ENCODE measurements at places on chromosomes 12 and 14.

DNA sequence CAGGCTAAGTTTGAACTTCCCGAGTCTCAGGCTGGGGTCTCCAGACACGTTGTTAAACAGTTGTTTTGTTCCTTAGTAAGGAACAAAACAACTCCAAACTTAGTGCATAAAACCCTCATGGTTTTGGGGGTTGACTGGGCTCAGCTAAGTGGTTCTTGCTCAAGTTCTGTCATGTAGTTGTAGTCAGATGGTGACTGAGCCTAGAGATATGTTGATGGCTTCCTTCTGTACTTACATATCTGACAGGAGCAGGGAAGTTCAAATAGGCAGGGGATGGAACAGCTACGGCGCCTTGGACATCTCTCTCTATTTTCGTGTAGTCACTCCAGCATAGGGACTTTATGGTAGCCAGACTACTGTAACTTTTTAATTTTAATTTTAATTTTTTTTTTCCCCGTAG lies 45.7 kb downstream of the SPATS2 start:
- no peak for DNase-seq

DNA sequence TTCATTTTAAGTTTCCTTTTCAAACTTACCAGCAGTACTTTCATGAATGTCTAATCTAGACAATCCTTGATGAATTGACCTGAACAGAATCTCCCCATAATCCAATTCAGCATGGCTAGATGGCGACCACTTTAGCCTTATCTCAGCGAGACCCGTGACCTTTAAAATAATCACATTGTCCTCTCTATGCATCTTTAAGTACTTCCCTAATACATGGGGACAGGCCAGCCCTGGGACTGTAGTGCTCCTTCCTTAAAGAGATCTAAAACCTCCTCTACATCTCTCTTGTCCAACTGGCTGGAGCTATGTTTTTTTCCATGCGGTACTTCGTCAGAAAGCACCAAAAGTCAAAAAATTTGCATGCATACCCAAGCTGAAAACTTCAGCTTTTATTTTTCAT lies 746.0 kb downstream of the VRK1 start:
- no peak for DNase-seq

DNA sequence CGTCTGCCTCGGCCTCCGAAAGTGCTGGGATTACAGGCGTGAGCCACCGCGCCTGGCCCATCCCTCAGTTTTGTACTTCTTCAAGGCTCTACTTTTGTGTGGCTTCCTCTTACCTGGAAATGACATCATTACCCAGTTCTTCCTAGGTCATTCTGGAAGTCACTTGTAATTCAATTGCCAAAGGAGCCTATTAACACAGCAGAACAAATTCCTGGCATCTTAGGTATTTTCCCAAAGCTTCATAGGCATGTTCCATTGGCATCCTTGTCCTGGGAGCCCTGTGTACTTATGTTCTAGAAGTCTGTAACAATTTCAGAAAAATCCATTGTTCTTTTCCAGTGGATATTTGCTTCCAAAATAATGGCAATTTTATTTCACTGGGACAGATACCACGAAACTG lies 60.6 kb downstream of the DAAM1 start:
- no peak for DNase-seq

DNA sequence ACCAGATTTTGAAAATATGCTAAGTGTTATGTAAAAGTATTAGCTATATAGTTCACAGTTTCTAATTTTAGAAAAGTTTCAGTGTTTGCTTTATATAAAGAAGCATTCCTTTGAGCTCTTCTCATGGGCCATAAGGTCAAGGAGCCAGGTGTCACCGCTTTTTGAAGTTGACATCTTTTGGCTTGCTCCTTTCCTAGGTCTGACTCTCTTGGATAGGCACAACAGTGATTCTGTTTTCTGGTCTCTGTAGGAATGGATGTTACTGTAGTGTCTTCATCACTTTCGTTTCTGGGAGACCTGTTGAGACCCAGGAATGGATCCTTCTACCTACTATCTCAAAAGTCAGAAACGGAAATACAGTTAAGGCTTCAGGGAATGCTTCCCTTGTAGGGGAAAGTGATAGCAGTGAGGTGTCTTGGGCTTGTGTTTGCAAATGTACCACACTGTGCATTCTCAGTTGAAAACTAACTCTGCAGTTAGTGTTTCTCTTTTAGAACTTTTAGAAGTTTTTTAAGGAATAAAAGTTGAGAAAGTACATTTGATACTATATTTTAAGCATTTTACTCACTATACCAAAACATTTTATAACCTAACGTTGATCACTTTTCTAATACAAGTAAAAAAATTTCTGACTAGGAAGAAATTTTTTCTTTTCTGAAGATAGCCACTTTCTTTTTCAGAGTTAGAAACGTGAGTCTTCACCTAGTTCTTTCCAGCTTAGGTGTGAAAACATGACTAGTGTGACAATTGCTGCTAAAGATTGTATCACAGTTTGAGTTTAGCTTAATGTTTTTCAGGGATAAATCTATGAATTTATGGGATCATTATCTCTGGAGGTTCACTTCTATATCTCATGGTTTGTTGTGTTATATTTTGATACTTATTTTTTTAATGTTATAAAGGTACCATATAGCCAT lies 20.8 kb downstream of the VRK1 start:
- no peak for DNase-seq

DNA sequence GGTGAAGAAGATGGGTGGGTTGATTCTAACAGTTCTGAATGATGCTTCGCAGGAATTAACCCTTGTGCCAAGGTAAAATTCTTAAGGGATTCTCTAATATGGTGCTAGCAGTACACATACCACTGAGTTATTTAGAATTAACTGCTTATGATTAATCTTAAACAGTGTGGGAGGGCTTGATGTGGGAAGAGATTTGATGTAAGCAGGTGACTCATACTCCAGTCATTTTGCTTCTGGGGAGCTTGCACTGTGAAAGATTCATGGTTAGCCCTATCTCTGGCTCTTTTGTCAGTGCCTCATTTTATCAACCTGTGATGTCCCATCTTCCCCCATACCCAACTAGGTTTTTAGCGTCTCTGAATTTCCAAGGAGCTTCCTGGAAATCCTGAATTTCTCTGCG lies 83.8 kb downstream of the NRXN3 start:
- no peak for DNase-seq

DNA sequence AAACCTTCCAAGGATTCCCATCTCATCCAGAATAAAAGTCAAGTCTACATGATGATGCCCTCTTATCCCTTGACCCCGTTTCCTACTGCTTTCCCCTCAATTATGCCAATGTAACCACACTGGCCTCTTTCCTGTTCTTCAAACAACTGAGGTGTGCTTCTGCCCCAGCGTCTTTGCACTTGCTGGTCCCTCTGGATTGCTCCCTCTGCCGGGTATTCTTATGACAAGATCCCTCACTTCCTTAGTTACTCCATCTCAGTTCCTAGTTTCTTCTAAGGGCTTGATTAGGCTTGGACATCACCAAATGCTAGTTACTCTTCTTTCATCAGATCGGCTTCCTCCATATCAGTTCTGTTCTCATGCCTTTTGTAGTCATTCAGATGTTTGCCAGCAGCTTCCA lies 32.7 kb upstream of the PELI2 start:
- DNase-seq, result no peak

GRCh38 chr14:59275668-59276067 lies 87.2 kb downstream of the DAAM1 start:
- no peak for DNase-seq

GRCh38 chr14:58191763-58192601 lies 8.0 kb upstream of the ACTR10 start:
- no peak for DNase-seq

GRCh38 chr12:46362895-46363581 lies 9.5 kb downstream of the SLC38A2 start:
- DNase-seq, result no peak

- DNase-seq, result no peak
Measured at GRCh38 chr12:38163442-38163801, 153.2 kb upstream of the ALG10B start.

DNA sequence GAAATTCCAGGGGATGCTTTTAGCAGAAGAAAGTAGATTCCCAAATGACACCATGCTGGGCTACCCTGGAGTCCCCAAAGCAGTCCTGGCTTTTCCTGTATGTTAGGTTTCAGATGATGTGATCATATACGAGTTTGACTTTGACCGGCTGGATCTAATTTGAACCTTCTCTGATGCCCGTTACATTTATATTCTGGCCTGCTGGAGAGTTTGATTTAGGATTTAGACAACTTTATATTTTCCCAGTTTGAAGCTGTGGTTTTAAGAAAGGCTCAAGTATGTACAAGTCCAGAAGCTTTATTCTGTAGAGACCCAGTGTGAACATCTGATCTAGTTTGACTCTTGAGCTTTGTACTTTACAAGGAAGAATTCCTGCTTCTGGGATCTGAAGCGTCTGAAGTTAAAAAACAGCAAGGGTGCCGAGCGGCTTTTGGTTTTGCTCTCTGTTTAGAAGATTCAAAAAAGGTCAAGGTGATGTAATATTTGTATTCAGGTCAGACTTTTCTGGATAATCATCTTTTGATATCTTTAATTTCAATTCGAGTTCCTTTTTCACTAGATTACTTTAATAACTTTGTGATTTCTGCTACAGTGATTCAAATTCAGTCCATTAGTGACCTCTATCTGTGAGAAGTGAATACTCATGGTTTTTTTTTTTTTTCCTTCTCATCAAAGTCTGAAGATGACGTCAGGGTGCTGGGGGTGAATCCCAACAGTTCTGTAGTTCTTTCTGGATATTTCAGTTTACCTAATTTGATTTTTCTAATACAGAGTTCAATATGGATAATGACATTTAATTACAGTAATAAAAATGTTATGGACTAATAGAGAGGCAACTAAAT lies 6.3 kb downstream of the FLRT2 start:
- no peak for DNase-seq

DNA sequence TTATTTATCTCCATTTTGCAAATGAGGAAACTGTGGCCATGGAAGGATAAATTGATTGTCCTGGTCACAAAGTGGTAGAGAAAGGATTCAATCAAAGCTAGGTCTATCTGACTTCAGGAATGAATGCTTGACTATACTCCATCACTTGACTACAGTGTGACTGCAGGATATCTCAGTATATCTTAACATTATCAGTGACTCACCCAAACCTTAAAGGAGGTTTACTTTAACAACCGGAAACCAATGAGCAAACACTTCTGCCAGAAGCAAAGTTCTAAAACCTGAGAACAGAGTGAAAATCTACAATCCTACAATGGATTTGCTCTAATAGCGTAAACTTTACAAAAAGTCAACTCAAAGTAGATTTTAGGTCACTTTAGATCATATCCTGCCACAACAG lies 277.0 kb downstream of the CEP128 start:
- no peak for DNase-seq

DNA sequence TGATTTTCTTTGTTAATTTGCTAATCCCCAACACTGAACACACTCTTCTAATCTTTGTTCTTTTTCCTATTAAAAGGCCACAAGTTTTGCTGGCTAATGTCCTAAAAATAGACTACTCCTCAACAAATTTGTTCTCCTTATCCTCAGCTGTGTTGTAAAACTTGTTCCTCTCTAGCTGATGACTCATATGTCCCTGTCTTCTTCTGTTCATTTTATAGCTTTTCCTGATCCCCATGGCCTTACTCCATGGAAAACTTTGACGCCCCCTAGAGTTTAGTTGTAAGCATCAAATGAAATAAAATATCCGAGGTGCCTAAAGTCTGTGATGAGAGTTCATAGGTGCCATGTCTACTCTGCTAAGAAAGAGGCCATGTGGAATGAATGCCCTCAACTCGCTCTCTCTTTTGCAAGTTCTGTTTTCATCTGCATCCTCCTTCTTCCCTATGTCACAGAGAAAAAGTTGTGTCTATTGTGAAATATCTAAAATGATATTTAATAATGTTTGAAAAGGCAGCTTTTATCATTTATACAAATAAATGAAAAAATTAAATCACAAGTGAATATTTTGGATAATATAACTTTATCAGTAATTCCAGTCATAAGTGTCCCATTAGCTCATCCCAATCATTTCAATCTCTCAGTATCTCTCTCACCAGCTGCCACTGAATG lies 237.9 kb downstream of the IPO8 start:
- DNase-seq, result peak; percentile 32

- DNase-seq, result peak; percentile 81
Measured at GRCh38 chr12:52884526-52885293, 20.2 kb downstream of the KRT8 start.

DNA sequence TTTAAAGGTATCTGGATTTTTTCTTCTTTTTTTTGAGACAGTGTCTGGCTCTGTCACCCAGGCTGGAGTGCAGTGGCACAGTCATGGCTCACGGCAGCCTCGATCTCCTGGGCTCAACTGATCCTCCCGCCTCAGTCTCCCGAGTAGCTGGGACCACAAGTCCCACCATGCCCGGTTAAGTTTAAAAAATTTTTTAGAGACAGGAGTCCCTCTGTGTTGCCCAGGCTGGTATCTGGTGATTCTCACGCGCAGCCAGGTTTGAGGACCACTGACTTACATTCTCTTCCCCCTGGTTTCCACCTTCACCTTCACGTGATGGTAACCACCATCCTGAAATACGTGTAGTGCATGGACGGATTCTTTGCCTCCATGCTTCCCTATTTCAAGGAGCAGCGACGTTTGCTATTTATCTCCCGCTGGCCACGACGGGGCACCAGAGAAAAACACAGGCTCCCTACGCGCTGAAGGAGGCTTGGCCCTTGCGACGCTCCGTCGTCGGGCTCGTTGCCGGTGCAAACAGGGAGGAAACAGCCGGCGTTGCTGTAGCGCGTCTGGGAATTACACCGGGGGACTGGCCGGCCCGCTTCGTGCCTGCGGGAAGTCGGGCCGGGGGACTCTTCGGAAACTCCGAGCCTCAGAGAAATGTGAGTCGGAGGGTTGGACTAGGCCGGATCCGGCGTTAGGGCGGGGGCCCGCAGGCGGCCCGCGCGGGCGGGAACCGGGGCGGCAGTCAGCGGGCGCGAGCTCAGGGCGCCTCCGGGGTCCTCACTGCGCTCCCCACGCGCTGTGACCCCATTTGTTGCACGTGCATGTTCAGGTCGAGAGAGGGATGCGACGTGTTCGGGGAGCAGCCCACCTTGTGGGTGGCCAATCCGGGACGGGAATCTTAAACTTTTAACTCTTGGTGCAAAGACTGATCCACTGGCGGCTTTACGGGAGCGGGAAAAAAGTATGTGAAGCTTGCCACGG lies at the start of gene TCHP:
TCHP (plus strand) TSS at position 492 of the 969 bp plus-strand sequence. CDS start 2,753 bp downstream, outside the sequence.
- peak; percentile 76 for DNase-seq

GRCh38 chr12:113983777-113984448 lies 17.8 kb upstream of the RBM19 start:
- no peak for DNase-seq

DNA sequence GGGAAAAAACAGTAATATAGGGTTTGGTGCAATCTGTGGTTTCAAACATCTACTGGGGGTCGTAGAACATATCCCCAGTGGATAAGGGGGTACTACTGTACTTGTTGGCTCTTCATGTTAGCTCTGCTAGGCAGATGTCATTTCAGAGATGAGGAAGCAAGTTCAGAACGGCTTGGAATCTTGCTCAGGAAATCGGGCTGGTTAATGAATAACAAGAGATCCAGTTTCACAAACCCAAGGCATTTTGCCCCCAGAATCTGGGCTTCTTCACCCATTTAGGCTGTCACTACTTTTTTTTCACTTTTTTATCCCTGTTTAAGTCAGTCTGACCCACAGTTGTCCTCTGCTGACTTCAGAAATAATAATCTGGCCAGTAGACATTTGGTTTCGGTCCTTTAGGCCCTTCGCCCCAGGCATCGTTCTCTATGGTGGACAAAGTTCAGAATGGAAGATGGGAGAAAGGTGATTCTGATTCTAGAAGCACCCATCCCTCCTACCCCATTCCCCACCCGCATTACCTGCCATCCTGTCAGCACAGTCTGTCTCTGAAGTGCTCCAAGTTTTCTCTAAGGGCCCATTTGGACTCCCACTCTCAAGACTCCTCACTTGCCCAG lies 4.5 kb downstream of the SUOX start:
- no peak for DNase-seq
